ENCODE measurements at places on chromosomes 7 and 10.

DNA sequence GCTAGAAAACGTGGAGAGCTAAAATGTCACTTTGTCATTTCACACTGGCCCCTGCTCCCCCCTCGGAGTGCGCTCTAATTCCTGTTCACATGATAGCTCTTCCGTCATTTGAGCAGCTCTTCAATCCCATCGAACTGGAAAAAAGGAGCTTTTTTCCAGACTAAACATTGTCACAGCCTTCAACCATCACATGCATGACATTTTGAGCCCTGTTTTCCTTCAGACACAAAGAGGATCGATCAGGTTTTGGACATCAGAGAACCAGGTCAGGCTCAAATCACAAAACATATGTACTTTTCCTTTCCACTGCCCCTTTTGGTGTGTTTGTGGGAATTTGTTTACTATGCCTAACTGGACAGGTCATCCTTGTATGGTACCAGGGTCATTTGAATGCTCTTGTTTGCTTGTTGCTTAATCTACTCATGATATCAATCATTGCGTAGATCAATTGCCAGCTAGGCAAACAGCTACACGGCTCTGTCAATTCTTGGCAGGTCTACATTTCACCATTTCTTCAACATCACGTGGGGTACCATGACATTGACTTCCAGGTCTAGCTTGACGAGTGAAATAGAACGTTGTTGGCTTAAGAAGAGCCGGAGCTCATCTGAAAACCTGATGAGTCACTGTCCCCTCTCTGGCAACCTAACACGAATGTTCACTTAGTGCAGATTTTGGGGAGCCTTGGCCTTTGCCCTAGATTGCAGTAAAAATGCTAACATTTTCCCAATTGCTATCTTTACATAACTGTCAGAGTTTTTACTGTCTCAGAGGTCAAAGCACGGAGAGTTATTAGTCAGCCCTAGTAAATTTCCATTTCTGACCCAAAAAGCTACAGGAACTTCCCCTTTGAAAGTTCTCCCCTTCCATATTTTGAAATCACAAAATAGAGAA is 87.3 kb downstream of the LYZL2 start:
- DNase-seq, result no peak

DNA sequence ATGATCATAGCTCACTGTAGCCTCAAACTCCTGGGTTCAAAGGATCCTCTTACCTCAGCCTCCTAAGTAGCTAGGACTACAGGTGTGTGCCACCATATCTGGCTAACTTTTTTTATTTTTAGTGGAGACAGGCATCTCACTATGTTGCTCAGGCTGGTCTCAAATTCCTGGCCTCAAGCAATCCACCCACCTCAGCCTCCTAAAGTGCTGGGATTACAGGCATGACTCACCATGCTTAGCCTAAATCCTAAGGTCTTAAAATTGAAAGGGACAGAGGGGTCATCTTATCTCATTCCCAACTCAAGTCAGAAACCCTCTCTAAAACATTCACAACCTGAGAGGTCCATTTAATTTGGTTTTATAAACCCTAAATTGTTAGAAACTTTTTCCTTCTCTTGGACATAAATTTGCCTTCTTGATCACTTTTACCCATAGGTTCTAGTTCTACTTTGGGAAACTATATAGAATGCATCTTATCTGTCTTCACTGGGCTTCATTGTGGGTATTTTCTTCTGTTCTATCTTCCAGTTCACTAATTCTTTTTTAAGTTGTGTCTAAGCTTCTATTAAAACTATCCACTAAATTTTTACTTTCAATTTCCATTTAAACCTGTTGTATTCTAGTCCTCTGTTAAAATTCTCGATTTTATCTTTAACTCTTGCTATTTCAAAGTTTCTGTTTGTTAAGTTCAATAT is 183.4 kb upstream of the KAT6B start:
- DNase-seq, result no peak

DNA sequence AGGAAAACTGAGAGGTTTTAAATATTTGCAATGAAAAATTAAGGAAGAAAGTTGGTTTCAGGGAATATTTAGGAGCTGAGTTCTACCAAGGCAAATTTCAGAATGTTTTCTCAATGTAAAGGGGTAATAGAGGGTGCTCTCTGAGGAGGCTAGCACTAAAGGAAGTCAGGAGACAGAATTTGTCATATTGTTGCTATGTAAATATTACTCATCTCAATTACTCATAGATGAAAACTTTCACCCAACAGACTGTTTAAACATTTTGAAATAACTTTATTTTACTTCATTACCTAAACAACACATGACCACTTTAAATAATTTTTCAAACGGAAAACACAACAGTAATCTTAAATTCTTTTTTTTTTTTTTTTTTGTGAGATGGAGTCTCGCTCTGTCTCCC is 274.8 kb upstream of the NRG3 start:
- DNase-seq, result no peak

GRCh38 chr10:5291501-5292195 is 73.1 kb upstream of the UCN3 start:
- DNase-seq, result no peak

DNA sequence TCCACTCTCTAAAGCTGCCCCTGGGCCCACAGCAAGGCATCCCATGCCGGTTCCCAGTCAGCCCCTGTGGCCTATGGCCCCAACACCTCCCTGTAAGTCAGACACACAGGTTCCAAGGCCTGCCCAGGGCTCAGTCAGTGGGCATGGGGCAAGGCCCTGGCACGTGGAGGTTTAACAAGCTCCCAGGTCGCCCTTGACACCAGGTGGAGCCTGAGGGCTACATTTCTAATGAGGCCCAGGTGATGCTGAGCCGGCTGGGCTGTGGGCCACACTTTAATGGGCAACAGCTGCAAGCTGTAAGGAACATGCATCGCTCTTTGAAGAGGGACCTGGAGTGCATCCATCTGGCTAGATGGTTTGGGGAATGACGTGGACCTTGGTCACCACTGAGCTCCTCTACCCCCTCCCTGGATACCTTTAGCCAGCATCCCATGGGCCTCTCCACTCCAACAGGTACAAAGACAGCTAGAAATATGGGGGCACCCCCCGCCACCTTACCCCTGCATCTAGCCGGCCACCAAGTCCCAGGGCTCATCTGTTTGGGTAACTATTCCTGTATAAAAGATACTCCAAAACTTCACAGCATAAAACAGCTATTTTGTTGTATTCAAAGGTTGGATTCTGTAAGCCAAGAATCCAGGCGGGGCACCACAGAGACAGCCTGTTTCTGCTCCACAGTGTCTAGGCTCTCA is 122.5 kb downstream of the OAT start:
- no peak for DNase-seq
